ENCODE measurements at places on chromosomes 2 and 18.

DNA sequence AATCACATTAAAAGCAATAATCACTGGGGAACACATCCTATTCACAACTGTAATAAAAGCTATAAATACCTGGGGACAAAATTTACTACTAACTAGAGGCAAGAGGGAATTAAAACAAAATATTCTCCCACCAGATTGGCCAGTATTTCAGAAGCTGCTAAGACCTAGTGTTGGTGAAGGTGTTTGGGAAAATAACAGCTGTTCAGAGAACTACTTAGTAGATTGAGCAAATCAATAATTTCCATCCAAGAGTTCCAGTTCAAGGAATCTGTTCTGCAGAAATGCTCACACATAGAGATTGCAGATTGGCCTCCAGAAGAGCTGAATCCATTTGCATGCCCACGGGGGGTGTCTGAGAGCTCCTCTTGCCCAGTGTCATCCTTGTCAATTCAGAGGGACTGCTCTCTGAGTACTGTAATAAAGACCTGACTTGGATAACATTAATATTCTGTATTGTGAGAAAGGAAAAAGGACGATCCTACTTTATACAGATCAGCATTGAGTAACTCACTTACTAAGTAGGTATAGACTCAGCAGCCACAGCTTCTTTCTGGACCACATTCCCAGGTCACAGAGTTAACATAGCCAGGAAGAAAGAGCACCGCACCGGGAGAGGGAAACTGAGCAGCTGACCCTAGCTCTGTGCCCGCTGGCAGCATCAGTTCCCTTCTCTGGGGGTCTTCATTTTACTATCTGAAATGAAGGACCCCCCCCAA, 5.6 kb downstream of the TUBB6 start:
- DNase-seq = no peak

DNA sequence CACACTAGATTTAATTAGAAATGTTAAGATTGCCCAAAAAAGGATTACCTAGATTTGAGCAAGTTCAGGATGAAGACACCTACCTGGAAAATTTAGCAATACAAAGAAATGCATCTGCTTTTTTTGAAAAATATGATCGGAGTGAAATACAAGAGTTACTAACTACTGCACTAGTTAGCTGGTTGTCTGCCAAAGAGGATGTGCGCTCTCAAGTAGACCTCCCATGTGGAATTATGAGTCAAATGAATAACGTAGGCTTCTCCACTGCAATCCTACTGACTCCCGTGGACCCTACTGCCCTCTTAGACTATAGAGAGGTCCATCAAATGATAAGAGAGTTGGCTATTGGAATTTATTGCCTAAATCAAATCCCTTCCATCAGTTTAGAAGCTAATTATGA, 2.0 kb downstream of the ANKAR start:
- no peak for DNase-seq

DNA sequence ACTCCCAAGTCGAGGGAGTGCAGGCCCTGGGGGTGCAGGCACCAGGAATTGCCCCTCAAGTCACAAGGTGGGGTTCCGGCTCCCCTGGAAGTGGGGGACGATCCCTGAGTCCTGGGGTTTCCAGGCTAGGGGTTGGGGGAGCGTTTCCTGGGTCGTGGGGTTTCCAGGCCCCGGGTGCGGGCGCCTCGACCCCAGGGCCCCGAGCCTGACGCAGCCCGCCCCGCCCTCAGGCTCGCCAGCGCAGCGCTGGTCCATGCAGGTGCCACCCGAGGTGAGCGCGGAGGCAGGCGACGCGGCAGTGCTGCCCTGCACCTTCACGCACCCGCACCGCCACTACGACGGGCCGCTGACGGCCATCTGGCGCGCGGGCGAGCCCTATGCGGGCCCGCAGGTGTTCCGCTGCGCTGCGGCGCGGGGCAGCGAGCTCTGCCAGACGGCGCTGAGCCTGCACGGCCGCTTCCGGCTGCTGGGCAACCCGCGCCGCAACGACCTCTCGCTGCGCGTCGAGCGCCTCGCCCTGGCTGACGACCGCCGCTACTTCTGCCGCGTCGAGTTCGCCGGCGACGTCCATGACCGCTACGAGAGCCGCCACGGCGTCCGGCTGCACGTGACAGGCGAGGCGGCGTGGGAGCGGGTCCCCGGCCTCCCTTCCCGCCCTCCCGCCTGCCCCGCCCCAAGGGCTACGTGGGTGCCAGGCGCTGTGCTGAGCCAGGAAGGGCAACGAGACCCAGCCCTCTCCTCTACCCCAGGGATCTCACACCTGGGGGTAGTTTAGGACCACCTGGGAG, 12.0 kb downstream of the SIGLEC15 start:
- no peak for DNase-seq

DNA sequence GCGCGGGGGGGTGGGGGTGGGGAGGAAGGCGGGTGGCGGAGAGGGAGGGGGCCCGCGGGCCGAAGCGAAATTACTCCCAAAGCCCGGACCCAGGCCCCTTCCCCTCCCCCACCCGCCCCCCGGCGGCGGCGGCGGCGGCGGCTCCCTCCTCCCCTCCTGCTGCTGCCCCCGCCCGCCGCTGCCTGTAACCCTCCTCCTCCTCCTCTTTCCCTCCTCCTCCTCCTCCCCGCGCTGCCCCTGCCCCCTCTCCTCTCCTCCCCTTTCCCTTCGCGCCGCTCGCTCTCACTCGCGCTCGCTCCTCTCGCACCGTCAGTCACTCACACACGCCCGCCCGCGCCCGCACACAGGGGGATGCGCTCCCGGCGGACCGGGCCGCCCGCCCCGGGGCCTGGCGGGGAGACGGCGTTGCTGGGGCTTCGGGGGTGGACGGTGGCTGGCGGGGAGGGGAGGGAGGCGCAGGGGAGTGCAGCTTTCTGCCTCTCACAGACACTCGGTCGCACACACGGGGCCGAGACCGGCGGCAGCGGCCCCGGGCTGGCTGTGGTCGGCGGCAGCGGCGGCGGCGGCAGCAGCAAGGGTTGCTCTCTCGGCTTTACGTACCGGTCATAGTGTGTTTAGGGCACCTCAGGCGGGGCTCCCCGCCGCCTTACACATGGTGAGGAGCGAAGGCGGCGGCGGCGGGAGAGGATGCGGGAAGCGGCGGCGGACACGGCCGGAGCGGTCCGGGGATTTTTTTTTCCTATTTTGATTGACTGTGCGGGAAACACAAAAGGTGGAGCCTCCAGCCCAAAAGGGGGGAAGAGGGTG, 405 bp downstream of the SP3 start:
- peak; percentile 83 for DNase-seq

- no peak for DNase-seq
Observed at GRCh38 chr18:6374935-6375529, 39.7 kb downstream of the L3MBTL4 start.
